ENCODE measurements at places on chromosomes 3 and 15.
A peak's percentile ranks its signal among the peaks of the same experiment; 100 is the strongest.

DNA sequence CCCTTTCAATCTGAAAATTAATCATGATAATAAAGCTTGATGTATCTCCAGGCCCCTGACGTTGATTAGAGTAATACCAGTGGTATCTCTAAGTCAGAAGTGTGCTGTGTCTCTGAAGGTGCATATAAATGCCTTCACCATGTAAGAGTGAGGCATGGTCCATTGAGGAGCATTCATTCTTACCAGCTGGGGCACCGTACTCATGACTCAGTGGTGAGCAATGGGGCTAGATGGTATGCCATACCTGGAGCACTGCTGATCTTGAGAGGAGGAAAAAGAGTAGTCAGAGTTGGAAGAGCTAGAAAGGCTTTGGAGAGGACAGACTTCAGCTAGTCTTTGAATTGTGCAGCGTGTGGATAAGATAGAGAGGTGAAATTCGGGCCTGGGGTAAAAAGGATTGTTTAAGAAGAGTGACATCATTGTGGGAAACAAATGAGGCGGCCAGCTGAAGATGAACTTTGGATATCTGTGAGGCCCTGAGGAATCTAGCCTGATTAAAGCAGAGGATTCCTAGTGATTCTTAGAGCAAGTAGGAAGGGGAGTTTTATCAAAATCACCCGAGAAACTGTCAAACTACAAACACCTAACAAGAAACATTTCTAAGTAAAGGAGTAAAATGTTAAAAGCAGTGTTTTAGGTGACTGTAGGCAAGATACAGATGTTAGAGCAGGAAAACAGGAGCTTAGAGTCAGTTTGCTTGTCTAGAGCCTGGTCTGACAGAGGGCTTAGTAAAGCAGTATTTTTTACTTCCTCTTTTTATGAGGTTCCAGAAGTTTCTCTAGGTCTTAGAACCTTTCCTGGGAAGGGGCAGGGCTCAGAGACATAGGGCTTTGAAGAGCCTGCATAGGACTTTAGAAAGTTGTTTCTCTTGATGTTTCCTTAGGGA, 13.6 kb downstream of the TMOD3 start:
- DNase-seq: no peak

DNA sequence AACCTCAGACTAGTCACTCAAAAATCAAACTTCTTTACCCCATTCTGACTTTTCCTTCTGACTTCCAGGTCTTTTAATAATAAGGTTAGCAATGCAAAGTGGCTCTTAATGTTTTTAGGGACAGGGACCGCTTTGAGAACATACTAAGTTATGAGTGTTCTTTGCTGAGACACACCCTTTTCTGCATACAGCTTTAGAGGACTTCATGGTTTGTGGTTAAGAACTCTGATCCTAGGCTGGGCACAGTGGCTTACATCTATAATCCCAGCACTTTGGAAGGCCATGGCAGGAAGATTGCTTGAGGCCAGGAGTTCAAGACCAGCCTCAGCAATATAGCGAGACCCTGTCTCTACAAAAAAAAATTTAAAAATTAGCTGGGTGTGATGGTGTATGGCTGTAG, 85.8 kb upstream of the CACNA2D3 start:
- DNase-seq: no peak

DNA sequence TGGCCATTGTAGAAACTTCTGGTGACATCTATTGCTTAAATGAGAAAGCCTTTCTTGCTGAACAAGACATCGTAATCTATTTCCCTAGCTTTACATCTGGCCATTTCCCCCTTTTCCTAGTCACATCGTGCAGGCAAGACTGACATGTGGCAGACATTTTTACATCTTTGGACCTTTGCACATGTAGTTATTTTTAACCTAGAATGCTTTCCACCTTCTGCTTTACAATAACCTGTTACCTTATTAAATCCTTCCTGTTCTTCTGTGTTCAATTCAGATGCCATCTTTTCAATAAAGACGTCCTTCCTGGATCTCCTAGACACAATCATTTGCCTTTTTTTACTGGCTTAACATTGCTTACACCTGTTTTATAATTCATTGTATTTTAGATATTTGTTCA, 343.3 kb downstream of the DIPK2A start:
- DNase-seq: no peak

- DNase-seq: peak; percentile 43
Observed at GRCh38 chr3:115989684-115990421, 366.5 kb downstream of the GAP43 start.
